ENCODE measurements at places on chromosomes 3 and 15.

DNA sequence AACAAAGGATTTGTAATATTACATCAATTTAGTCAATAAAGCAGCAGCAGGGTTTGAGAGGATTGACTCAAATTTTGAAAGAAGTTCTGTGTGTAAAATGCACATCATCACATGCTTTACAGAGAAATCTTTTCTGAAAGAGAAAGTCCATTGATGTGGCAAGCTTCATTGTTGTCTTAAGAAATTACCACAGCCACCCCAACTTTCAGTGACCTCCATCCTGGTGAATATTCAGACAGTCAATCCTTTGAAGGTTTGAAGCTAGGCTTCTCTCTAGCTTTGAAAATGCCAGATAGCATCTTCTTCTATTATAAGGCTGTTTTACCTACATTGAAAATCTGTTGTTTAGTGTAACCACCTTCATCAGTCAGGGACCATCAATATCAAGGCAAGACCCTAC is 51.8 kb upstream of the SETMAR start:
- DNase-seq = no peak

- no peak for DNase-seq
Observed at GRCh38 chr3:172090035-172090434, 50.7 kb downstream of the FNDC3B start.

DNA sequence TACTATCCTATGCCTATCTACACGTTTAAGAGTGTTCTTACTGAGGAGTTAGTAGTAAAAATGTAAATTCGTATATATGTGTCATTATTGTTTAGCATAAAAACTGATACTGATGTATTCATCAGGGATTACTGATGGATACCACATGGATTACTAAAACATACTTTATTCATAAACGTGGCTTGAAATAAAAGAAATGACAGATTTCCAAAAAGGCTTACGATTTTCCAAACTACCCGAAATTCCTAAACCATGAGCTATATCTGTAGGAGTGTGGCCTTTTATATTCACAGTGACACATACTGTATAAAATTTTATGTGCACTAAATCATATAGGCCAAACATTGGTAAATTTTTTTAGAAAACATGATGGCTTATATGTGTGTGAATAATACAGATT is 6.9 kb downstream of the TSC22D2 start:
- DNase-seq = no peak

DNA sequence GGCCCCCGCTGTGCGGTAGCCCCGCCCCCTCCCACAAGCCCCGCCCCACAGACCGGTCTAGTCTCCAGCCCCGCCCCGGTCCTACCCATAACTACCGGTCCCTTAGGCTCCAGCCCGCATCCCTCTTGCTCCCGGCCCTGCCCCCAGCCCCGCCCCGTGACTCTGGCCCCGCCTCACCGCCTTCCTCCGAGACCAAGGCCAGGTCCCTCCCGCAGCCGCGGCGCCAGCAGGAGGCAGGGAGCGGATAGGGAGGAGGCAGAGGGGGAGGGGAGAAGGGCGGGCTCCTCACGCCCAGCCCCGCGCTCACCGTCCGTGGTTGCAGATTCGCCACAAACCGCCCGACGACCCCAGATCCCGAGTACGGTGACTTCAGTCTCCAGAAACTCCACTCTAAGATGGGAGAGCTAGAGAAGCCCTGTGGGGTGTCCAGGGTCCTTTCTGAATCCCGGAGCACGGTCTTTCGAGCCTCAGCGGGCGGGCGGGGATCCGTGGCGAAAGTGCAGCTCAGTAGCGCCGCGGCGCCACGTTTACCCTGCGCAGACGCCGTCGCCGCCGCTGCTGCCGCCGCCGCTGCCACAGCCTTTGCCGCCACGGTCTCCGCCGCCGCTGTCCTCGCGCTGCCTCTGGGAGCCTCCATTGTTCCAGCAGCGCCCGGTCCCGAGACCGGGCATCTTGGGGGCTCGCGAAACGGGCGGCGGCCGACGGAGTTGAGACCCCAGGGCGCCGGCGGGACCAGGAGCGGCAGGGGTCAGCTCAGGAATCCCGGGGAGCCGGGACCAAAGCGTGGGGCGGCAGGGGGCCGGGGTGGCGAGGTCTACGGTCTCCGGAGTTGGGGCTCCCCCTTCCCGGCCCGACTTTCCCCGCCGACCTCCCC is at the start of gene BRPF1:
Gene BRPF1, plus strand, starts transcription at position 530 of the 874 bp plus-strand sequence. CDS start 2,406 bp downstream, outside the sequence.
- DNase-seq = peak; percentile 87

DNA sequence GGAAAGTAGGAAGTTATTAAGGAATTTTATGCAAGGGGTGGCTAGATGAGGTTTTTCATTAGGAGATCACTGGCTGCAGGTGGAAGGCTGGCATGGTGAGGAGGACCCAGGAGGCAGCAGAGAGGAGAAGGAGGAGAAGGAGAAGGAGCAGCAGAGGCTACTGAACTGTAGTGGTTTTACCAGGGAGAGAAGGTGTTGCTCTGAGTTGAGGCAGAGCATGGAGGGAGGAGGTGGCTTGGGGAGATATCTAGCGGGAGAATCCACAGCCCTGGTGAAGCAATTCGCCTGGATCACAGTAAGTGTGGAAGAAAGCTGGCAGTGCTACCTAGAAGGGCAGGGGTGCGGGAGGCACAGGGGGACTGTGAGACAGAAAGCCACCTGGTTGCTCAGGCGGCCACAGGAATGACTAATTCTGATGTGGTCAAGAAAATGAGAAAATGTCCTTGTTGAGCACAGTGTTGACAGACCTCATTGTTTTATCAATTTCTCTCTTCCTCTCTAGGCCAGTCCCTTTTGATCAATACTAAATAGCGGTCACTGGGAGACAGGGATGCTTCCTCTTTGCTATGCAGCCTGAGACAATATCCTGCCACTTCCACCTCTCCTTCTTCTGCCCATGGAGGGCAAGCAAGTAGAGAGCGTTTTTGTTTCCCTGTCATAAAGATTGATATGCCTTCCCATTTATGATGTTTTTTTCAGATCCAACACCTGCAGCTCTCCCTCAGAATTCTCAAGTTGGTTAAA is 94.6 kb downstream of the EEFSEC start:
- no peak for DNase-seq

DNA sequence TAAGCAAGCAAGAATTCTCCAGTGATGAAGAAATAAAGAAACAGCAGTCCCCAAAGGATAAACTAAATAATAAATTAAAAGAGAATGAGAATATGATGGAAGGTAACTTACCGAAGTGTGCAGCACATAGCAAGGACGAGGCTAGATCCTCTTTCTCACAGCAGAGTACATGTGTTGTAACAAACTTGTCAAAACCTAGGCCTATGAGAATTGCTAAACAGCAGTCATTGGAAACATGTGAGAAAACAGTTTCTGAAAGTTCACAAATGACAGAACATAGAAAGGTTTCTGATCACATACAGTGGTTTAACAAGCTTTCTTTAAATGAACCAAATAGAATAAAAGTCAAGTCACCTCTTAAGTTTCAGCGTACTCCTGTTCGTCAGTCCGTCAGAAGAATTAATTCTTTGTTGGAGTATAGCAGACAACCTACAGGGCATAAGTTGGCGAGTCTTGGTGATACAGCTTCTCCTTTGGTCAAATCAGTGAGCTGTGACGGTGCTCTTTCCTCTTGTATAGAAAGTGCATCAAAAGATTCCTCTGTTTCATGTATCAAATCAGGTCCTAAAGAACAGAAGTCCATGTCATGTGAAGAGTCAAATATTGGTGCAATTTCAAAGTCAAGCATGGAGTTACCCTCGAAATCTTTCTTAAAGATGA is 4.5 kb upstream of the SCG5 start:
- DNase-seq = no peak

GRCh38 chr3:11820531-11821041 is 26.1 kb downstream of the TAMM41 start:
- no peak for DNase-seq

DNA sequence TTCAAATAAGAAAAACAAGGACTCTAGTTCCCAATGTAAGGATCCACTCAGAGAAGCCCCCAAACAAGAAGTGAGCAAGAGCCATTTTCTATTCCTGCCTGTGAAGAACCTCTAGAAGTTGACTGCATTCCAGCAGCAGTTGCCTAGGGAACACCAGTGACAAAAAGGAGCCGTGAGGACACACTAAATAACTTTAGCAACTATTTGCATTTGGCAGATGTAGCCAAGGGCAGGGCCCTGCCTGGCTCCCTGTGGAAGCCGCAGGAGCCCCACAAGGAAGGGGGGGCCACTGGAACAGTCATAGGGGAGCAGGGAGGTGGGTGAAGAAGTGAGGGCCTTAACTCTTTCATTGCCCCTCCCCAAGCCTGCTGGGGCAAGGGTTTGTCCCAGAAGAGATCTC is 470.2 kb upstream of the PROK2 start:
- DNase-seq = no peak

GRCh38 chr3:133859381-133860234 is 36.1 kb downstream of the RAB6B start:
- DNase-seq = peak; percentile 11

DNA sequence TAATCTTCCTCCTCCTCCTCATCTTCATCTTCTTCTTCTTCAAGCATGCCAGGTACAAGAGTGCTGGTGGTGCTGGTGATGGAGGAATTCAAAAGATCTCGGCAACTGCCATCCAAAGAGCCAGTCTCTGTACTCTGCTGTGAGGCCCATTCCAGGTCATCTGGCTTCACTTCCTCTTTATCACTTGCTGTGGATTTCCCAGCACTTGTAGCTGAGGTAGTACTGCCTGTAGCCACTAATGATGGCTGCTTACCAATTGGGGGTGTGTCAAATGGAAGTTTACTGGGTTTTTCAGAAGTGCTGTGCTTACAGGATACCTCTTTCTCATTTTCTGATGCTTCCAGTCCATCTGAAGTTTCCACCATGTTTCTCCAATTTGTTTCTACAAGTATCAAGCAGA is 28.8 kb upstream of the SHC4 start:
- DNase-seq = no peak

- DNase-seq = no peak
Observed at GRCh38 chr15:83287541-83288027, 3.1 kb upstream of the BNC1 start.

DNA sequence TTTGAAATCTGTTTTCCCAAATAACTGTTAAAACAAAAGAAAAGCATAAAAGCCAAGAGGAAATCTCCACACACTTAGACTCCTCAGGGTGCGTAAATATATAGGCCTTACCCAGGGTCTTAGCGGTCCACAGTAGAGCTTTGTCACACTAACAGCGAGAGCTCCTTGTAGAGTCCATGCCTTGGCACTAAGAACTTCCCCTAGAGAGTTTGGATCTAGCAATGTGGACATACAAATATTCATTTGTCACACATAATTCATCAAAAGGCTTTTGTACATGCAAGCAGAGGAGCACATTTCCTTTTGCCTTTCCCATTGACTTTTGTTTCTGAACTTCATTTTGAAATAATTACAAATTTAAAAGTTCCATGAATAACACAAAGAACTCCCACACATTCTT is 11.0 kb upstream of the SLMAP start:
- no peak for DNase-seq

DNA sequence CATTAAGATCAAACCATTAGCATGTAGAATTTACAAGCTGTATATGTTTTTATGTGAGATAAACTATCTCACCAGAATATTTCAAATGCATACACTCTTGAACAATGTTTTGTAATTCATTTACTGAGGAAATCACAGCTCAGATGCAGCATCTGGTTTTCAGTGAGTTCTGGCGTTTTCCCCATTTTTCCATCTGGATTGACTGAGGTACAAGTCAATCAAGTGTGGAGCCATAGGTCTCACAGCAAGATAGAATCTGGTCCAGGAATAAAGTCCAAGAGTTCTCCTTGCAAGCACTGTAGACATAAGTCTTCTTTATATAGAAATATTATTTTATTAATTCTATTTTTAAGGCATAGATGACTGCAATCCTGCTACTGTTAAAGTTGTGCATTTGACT is 219.3 kb downstream of the ZBBX start:
- no peak for DNase-seq

DNA sequence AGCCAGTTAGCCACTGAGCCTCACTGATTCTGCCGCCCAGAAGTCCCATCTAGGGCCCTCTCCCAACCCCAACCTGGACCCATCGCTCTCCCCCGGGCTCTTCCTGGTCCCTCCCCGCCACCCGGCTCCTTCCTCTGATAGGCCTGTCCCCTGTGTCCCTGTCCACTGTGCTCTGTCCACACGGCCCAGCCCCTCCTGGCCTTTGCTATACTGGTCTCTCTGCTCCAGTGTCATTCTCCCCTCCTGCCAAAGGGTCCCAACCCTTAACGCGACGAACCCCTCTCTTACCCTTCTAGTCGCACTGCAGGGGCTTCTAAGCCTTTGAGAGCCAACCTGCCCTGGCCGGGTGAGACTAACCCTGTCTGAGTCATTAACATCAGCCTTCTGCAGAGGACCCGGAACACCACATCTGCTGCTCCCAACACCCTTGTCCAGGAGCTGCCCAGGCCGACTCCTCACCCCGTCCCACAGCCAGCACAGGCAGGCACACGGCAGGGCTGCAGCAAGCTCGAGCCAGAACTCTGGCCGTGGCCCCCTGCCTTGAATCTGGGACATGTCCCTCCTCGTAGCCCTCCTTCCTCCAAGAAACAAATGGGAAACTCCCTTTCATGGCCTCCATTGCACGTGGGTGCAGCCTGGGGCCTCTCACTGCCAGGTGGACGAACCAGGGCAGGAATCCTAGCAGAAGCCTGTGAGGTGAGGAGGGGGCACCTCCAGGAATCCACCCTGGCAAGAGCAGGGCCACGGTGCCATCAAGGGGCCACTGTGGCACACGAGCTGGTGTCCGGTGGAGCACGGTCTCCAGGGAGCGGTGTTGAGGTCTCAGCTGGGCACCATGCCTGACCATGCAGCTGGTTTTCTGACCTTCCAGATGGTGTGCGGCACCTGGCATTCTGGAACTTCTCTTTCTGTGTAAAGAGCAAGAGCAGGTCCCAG is 140.9 kb upstream of the IQSEC1 start:
- DNase-seq = no peak

- no peak for DNase-seq
Observed at GRCh38 chr15:100471933-100472332, 56.8 kb downstream of the CERS3 start.

GRCh38 chr3:111577113-111577512 is 18.0 kb downstream of the ZBED2 start:
- no peak for DNase-seq

DNA sequence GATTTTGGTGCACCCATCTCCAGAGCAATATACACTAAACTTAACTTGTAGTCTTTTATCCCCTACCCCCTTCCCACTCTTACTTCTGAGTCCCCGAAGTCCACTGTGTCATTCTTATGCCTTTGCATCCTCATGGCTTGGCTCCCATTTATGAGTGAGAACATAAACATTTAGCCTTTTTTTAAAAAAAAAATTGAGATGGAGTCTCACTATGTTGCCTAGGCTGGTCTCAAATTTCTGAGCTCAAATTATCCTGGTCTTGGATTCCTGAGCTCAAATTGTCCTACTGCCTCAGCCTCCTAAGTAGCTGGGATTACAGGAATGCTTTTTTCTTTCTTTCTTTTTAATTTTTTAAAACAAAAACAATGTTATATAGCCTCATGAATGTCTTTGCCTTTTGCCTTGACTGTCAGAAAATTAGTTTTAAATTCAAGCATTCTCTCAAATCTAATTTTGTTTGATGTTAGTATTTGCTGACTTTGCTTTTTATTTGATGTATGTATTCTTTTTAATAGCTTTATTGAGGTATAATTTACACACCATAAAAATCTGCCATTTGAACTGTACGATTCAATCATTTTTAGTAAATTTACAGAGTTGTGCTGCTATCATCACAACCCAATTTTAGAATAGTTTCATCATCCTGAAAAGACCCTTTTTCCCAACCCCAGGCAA is 46.9 kb downstream of the NFKBIZ start:
- no peak for DNase-seq

GRCh38 chr3:141444586-141445285 is 42.1 kb upstream of the RASA2 start:
- no peak for DNase-seq

Data from NCI-H2227 treated with DMSO at 0.1 percent for 48 hours (cell line).